Activated naive CD4-positive, alpha-beta T cell treated with anti-CD3 and anti-CD28 coated beads for 36 hours (primary cell): ENCODE measurements at places on chromosomes 16 and 17. TPM values are rescaled to one million over a fixed set of nuclear protein-coding genes. Genes with fewer than 3 reads are reported as not detected.

GRCh38 chr16:3042376-3042775 is 4.0 kb upstream of the MMP25 start:
- H3K4me3 ChIP-seq = no peak overlapping the region
- H3K27ac ChIP-seq = no peak overlapping the region
- H3K36me3 ChIP-seq = peaks cover 1% of the 10 kb centered on the region
- peaks cover 13% of the 10 kb centered on the region for H3K4me1 ChIP-seq

- no peak overlapping the region for H3K4me3 ChIP-seq
- no peak overlapping the region for H3K27ac ChIP-seq
- peaks cover 35% of the 10 kb centered on the region for H3K4me1 ChIP-seq
- H3K36me3 ChIP-seq = peaks cover 4% of the 10 kb centered on the region
- DNase-seq = no peak
Observed at GRCh38 chr16:29658705-29659104, 4.3 kb upstream of the SPN start.

DNA sequence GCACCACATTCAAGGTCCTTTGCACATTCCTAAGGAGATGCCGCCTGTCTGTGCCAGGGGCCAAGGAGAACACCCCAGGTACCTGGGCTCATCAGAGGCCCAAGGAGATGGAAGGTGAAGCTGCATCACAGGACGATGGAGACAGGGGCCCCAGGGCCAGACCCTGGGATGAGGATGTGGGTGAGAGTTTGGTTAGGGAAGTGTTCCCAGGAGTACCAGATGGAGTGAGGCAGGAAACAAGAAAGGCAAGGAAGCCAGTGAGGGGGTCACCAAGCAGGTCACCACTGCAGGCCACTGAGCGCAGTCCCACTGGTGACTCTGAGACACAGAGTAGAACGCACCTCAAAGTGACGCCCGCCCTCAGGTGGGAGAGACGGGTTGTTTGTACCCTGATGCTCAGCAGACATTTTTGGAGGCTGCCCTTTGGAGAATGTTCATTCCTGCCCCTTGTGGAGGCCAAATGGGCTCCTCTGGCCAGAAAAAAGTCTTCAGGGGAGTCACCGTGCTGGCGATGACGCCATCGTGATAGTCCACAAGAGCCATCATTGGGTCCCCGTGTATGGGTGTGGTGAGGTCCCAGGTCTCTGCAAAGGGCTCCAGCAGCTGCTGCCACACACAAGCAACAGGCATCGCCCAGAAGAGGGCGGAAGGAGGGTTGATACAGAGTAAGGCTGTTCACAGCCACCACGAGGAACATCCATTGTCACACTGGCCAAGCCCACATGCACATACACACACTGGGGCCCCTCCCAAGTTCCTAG is 57.5 kb downstream of the BEAN1 start:
- H3K4me1 ChIP-seq = peaks cover 15% of the 10 kb centered on the region
- no peak for DNase-seq
- H3K27ac ChIP-seq = no peak overlapping the region
- H3K36me3 ChIP-seq = no peaks in the 10 kb centered on the region
- H3K27me3 ChIP-seq = no peaks in the 10 kb centered on the region

DNA sequence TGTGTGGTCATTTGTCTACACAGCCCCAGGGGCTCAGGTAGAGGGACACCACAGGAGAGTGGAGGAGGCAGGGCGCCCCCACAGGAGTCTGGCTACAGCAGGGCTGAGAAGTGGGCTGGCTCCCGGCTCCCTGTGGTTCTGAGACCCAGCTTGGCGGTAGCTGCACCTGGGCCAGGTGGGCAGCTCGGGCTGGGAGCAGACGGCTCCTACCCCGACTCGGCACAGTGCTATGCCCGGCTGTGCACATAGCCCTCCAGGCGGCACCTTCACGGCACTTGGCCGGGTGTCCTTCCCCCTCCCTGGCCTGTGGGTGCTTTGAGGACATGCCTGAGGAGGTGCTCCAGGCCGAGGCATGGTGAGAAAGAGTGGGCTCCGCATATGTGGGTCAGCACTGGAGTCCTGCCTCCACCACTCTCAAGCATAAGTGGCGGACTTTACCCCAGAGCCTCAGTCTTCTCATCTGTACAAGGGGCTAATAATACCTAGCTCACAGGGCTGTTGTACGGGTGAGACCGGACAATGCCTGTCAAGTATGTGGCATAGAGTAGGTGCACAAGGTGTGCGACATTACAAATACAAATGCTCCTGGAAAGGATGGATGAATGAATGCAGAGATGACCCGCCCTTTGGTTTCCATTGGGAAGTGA is 50.1 kb upstream of the JPH3 start:
- H3K36me3 ChIP-seq = no peaks in the 10 kb centered on the region
- H3K27ac ChIP-seq = no peak overlapping the region
- no peak overlapping the region for H3K4me3 ChIP-seq
- peaks cover 13% of the 10 kb centered on the region for H3K27me3 ChIP-seq
- no peaks in the 10 kb centered on the region for H3K4me1 ChIP-seq
- no peak for DNase-seq

DNA sequence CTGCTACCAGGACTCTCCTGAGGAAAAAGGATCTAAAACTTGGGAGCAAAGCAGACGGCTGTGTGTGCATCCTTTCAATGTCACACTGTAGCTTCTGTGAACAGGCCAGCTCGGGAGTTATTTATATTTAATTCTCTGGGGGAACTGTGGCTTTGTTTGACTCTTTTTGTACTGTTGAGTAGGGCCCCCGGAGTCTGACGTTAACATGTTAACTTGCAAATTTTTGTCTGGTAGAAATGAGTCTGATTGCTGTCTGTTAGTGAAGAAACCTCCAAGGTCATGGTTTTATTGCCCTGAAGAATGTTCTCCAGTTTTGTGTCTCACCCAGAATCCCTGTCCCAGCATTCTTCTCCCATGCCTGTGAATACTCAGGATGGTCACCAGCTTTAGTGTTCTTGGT is 14.2 kb upstream of the KCNG4 start:
- H3K4me3 ChIP-seq = no peak overlapping the region
- H3K27ac ChIP-seq = no peak overlapping the region
- H3K36me3 ChIP-seq = no peaks in the 10 kb centered on the region
- H3K4me1 ChIP-seq = no peaks in the 10 kb centered on the region
- H3K27me3 ChIP-seq = peaks cover 7% of the 10 kb centered on the region

- DNase-seq = no peak
- H3K4me3 ChIP-seq = no peak overlapping the region
- no peak overlapping the region for H3K27ac ChIP-seq
- no peaks in the 10 kb centered on the region for H3K27me3 ChIP-seq
Observed at GRCh38 chr16:22364241-22364640, 10.2 kb downstream of the CDR2 start.

DNA sequence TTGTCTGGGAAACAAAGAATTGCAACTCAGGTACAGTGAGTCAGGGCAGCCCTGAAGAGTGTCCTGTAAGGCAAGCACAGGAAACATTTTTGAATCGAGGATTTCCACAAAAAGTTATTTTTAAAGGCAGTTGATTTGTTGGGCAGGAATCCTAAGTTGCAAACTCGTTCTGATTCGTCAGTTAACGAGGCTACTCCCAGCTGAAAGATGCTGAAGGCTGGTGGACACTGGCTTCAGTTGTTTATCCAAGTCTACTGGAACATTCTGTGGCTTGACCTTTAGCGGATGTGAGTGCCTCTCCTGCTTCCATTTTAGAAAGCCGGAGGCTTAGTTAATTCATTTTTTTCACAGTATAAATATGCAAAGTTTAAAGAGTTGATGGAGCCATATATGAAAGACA is 84.2 kb downstream of the KCNJ12 start:
- no peak for DNase-seq
- H3K27me3 ChIP-seq = peaks cover 10% of the 10 kb centered on the region
- no peak overlapping the region for H3K27ac ChIP-seq
- no peaks in the 10 kb centered on the region for H3K36me3 ChIP-seq
- H3K4me1 ChIP-seq = peaks cover 33% of the 10 kb centered on the region

DPEP3 gene
- total RNA-seq = 0.19 TPM

TMEM98 gene
- total RNA-seq = not detected
